ENCODE measurements at places on chromosomes 7 and 10.

DNA sequence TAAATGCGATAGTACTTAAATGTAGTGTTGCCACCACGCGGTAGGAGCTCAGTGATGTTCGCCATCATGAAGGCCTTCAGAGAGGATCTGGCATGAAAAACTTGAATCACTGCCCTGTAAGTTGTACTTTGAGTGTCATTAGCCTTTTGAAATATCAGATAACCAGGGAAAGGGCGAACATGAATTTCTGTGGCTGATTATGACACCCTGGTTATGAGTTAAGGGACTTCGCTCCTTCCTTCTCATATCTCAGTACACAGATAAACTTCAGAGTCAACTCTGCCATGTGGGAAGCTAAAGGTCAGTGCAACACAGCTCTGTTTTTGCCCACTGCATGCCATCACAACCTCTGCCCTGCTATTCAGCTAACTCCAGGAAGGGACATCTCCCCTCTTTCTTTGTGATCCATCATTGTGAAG lies 8.9 kb upstream of the ACSL5 start:
- no peak for DNase-seq

DNA sequence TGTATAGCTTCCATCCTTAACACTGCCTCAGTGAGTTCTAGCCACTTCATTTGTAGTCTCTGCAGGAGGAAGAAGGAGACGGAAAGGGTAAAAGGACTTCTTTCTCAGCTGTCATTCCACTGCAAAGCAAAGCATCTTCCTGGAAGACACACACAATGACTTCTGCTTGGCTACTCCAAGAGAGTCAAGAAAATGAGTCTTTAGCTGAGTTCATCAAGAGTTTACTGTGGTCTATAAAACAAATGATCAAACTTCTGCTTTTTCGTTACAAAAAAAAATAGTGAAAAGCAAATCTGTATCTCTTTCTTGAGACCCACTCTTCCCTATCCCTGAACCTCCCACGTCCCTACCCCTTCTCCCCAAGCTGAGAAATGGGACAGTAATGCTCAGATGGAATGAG lies 205.0 kb upstream of the AHR start:
- DNase-seq = no peak

DNA sequence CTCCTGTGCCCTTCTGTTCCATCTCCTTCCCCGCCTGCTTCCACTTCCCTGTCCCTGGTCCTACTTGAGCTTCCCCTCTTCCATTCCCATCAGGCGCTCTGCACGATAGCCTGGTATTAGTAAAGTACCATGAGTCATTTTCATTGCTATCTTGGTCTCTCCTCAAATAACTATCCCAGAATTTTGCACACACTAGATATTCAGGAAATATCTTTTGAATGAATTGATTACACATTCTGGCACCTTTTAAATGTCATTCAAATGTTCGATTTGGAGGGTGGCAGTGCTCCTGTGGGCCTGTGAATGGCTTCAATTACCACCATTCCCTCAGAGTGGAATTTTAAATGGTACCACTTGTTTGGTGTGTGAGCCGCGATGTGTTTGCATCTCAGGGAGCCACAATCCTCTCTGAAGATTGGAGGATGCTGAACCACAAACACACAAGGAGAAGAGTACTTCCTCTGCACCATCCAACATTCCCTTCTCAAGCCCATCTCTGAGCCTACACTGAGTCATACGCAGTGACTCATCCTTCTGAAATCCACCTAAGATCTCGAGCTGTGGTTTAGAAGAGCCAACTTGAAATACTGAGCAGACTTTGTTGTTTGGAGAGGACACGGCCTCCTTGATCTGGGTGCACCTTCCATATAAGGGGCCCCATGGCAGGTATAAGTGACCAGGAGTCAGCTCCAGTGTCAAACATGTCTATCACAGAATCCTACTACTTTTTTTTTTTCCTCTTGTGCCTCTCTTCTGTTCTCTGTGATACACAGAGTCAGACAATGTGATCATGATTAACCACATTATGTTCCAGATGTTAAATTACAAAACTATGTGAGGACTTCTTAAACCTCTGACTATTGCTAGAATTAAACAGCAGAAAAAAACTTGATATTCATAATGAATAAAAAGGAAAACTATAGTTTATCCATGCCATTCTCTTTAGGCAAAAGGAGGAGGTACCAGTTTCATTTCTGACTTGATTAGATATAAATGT lies 81.9 kb downstream of the BMPER start:
- no peak for DNase-seq

- DNase-seq = no peak
Measured at GRCh38 chr7:124155432-124156022, 122.7 kb upstream of the TMEM229A start.

GRCh38 chr7:19587291-19587690 lies 121.5 kb downstream of the POLR1F start:
- no peak for DNase-seq

- DNase-seq = no peak
Measured at GRCh38 chr10:48996329-48996728, 56.7 kb upstream of the LRRC18 start.

- no peak for DNase-seq
Measured at GRCh38 chr10:87991946-87992345, 128.5 kb downstream of the PTEN start.

GRCh38 chr7:17374654-17375053 lies 76.2 kb downstream of the AHR start:
- no peak for DNase-seq

- no peak for DNase-seq
Measured at GRCh38 chr10:67803588-67804394, 34.2 kb downstream of the DNAJC12 start.

GRCh38 chr7:87059525-87060287 lies at the start of gene ELAPOR2:
ELAPOR2 (minus strand) TSS chr7:87059654; CDS start chr7:87059513, 141 bp downstream.
- DNase-seq = no peak

DNA sequence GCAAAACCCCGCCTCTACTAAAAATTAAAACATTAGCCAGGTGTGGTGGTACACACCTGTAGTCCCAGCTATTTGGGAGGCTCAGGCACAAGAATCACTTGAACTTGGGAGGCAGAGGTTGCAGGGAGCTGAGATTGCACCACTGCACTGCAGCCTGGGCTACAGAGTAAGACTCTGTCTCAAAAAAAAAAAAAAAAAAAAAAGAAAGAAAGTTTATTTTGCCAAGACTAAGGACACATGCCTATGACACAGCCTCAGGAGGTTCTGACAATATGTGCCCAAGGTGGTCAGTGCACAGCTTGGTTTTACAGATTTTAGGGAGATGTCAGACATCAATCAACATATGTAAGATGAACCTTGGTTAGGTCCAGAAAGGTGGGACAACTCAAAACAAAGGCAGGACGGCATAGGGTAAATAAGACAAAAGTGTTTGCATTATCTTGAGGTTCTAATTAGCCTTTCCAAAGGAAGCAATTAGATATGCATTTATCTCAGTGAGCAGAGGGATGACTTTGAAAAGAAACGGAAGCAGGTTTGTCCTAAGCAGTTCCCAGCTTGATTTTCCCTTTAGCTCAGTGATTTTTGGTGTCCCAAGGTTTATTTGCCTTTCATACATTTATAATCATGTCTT lies 20.7 kb upstream of the OTUD1 start:
- no peak for DNase-seq

DNA sequence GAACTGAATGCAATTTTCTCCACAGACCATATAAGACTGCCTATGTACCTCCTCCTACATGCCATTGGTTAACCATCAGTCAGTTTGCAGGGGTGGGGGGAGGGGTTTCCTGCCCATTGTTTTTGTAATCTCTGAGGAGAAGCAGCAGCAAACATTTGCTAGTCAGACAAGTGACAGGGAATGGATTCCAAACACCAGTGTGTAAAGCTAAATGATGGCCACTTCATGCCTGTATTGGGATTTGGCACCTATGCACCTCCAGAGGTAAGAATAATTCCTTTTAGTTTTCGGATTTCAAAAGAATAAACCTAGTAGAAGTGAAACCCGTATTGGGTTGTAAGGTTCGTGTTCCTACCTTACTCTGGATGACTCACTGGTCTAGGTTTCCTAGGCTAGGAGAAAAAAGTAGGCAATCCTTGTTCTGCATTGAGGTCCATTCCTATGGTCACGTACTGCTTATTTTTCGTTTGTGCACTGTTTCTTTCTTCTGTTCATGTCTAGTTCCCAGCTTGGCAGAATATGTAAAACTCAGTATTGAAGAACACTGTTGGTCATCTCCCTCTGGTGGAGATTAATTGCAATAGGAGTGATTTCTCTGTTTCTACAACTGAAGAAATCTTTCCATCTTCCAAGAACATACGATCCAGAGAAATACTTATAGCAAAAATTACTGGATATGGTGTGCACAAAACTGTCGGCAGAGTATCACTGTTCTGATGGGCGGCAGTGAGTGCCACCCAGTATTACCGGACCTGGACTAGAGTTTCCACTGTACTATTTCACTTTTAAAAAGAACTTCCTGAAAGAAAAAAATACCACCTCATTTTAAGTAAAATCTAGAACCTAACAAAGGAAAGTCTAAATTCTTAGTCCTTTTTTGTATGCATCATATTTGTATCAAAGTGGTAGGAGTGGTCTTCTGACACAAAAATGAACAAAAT lies at the start of gene AKR1C3:
Gene AKR1C3, plus strand, starts transcription at position 150 of the 941 bp plus-strand sequence. Its CDS starts 31 bp downstream, at position 181.
- no peak for DNase-seq

GRCh38 chr10:36017137-36017536 lies 375.0 kb upstream of the FZD8 start:
- no peak for DNase-seq

DNA sequence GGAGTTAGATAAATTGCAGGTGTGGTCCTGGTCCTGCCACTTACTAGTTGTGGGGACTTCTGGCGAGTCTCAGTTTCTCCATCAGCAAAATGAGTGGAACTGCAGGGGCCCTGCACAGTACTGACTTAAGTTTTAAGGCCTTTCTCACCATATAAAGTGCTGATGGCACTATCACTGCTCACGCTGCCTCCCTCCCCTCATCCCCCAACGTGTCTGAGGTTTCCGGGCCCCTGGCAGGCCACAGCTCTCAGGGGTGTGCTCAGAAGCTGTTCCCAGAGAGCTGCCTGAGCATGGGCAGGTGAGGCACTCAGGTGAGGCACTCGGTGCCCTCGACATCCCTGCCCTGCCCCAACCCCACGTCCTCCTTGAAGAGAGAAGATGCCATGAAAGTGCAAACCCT lies 74.2 kb downstream of the VOPP1 start:
- no peak for DNase-seq

- DNase-seq = no peak
Measured at GRCh38 chr7:36638140-36638539, 86.2 kb downstream of the AOAH start.

DNA sequence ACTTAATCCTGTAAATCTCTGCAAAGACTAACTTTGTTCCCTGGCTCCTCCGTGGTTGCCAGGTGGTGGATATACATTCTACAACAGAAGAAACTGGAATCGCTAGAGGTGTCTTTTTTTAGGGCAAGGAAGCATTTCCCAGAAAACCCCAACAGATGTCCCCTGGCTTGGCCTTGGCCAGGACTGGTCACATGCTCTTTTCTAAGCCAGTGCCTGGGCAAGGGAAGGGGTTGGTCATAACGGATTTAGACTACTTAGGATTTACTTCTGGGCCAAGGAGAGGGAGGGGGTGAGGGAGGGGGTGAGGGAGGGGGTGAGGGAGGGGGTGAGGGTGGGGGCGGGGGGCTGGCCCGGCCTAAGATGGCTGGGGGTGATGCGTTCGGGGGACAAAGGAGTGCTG lies 105.7 kb downstream of the SNX10 start:
- DNase-seq = no peak

GRCh38 chr7:115368998-115369397 lies 447.1 kb downstream of the MDFIC start:
- no peak for DNase-seq

GRCh38 chr10:44395396-44395795 lies 10.5 kb upstream of the CXCL12 start:
- no peak for DNase-seq

GRCh38 chr10:1548146-1548545 lies 189.2 kb downstream of the ADARB2 start:
- no peak for DNase-seq

GRCh38 chr10:92850185-92850584 lies 1.9 kb downstream of the EXOC6 start:
- no peak for DNase-seq

GRCh38 chr10:132712743-132713142 lies 73.2 kb downstream of the NKX6-2 start:
- no peak for DNase-seq

GRCh38 chr7:130923930-130924329 lies 189.9 kb upstream of the KLF14 start:
- DNase-seq = no peak

DNA sequence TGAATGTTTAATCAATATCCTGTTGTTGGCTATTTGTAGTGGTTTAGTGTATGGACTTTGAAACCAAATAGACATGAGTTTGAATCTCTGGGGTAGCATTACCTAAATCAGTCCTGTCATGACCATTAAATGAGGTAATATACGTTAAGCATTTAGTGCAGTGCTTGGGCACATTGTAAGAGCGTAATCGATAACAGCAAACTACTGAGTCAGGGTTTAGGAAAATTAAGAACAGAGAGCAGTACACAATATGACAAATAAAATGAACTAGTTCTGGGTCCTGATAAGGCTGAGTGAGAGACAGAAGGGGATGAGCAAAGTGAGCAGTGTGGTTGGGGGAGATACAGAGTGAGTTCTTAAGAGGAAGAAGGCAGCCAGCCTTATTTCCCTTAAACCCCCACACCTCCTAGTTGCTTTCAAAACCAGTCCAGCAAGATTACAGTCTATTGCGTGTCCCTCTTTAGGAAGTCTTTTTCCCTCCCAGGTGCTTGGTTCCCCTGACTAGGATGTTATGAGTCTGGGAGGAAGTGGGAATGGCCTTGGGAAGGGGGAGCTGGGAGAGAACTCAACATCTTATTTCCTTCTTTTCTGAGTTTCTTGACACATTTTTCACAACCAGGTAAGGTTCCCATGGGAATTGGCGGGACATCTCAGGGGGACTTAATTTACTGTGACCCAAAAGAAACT lies 171.0 kb downstream of the SND1 start:
- no peak for DNase-seq

DNA sequence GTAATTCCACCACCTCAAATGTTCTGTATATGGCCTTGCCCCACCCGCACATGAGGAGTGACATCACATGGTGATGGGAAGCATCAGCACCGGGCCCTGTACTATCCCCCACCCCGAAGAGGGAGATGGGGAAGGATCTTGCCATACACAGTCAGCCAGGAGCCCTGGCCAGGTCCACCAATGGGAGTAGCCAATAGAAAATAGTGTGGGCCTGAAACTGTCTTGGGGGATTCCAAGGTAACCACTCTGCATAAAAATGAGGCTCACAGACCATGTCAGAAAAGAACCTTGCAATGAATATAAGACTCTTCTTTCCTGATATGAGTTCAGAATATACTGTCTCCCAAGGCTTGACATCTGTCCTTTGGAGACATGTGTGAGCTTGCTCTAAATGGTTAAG lies 51.1 kb downstream of the ADRB1 start:
- no peak for DNase-seq
